Activated naive CD4-positive, alpha-beta T cell treated with Interleukin-2 at 50 U/mL for 16 hours (primary cell): ENCODE measurements at places on chromosomes 5 and 9.

GRCh38 chr9:93820667-93821306 lies 134.4 kb downstream of the BARX1 start:
- no peak for DNase-seq

- no peak for DNase-seq
Measured at GRCh38 chr9:88734527-88734926, 199.5 kb downstream of the NXNL2 start.

DNA sequence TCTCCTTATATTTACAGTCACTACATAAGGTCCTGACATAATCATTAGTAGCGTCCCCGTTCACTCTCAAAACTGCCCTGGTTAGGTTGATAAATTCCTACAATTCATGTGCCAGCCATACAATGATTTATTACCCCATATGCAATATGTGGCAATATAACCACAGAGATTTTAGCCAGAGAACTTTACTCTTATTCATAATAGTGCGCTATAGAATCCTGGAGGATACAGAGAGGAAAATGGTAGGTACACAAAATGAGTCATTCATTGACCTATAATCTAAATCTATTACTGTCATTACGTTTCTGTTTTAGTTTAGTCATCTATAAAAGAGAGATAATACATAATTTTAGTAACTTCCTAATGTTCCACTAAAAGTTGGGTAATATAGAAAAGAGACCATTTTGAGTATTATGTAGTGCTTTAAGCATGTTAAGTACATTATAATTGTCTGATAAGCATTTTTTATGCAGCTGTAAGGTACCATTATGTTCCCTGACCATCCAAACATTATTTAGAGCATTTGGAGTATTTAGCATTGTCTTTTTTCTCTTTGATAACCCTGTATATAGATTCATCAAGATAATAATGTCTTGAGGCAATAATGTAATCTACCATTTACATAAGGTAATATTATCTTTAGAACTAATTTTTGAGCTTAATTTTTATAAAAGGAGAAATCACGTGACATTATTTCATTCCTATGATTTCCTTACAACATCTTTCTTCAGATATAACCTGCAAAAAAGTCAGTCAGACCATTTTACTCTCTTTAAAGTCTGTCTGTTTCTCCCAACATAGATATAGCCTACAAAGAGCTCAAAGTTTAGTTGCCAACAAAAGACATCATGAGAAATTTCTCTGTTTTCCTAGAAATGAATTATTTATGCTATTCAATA lies 655.5 kb upstream of the ZNF608 start:
- DNase-seq, result no peak

DNA sequence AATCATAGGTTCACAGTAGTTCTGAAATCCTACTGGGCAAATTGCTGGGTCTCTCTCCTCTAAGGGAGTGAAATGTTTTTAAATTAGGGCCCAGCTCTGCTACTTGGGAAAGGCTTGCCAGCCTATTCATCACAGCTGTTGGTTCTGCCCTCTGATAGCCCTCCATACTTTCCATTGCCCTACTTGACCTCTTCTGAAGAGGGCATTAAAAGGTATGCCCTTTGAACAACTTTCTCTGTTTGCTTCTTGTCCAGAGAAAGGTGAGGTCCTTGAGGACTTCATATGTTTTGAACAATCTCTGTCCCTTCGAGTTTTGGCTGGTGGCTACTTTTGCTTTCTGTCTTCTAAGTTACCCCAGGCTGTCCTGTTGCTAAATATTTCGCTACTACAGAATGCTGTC lies 62.3 kb upstream of the JAK2 start:
- DNase-seq, result no peak

- no peak for DNase-seq
Measured at GRCh38 chr9:17003576-17004240, 131.1 kb upstream of the CNTLN start.

DNA sequence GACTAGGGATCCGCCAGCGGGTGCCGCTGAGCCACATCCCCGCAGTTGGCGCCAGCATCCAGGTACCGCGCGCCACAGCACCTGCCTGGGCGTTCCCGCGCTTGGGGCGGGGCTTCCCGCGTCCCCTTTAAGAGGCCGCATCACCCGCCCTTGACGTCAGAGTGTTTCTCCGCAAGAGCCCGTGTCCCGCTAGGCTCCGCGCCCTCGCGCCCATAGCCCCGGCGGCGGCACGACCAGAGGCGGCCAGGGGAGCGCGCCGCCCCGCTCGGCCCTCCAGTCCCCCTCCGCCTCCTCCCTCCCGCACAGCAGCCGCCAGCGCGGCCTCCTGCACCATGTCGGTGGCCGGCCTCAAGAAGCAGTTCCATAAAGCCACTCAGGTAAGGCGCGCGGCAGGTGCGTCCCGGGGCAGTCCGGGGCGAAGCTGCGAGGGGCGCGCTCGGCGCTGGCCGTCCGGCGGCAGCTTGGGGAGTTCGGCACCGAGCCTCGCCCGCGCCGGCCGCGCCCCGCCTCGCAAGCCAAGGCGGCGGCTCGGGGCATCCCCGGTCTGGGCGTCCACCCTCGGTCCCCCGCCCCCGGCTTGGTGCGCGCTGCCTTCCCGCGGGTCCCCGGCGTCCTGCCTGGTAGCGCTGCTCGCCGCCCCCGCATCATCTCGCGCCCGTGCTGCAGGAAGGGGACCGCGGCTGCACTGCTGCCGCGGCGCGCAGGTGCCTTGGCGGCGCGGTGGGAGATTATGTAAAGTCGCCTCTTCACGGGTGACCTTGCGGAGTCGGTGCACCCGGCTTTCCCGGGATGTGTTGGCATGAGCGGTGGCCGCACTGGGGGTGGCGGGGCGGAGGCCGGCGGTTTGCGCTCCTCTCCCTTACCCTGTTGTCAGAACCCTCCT lies at the start of gene SH3GL2:
TSS of gene SH3GL2 (plus strand) at position 156 of the 883 bp plus-strand sequence.
- DNase-seq, result no peak
